CD4-positive, alpha-beta T cell (primary cell): ENCODE measurements at places on chromosomes 5 and 9. TPM values are rescaled to one million over a fixed set of nuclear protein-coding genes. Genes with fewer than 3 reads are reported as not detected.

- no peaks in the 10 kb centered on the region for H3K36me3 ChIP-seq
- peak; percentile 90 for DNase-seq
- H3K4me3 ChIP-seq, result no peak overlapping the region
These were observed 8.3 kb upstream of the TBC1D2 start for GRCh38 chr9:98263482-98264357.

- no peak overlapping the region for H3K4me3 ChIP-seq
- no peak overlapping the region for H3K27ac ChIP-seq
- DNase-seq, result no peak
- no peaks in the 10 kb centered on the region for H3K27me3 ChIP-seq
- no peaks in the 10 kb centered on the region for H3K4me1 ChIP-seq
- H3K36me3 ChIP-seq, result no peaks in the 10 kb centered on the region
These were observed 57.4 kb upstream of the JAK2 start for GRCh38 chr9:4927701-4928100.

The HARS1 gene
- 54.1 TPM for total RNA-seq

The CARD19 gene
- 38.8 TPM for total RNA-seq

GRCh38 chr5:132223861-132224260, 3.8 kb downstream of the P4HA2 start:
- no peaks in the 10 kb centered on the region for H3K36me3 ChIP-seq
- H3K4me1 ChIP-seq, result peaks cover 12% of the 10 kb centered on the region
- H3K27ac ChIP-seq, result no peak overlapping the region

The CATSPER3 gene
- total RNA-seq, result not detected

The KIAA0825 gene
- total RNA-seq, result 1.5 TPM

DNA sequence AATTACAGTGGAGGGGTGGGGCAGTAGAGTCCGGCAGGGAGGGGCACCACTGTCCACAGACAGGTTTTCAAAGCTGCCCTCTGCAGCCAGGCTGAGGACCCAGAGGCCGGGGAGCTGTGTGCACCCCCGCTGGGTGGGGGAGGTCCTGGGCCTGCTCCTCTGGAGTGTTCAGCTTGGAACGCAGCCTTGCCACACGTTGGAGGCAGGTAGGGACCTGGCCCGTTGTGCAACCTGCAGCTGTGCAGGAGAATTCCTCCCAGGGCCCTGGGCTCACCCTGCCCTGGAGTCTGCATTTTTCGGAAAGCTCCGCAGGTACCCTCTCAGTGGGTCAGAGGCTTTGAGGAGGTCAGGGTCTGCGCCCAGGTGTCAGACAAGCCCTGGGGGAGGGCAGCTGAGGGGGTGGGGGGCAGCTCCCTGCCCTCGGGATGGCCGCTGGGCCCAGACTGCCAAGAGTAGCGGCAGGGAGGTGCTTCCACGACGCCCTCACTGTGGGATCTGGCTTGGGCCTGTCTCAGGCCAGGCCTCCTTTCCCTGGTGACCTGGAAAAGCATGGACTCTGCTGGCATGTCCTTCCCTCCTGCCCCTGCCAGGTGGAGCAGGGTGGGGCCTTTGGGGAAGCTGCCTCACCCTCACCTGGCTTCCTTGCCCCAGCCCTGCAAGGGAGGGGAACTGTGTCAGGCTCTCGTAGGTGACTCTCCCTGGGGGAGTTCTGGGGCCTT, 29.5 kb downstream of the RXRA start:
- no peak overlapping the region for H3K4me3 ChIP-seq
- H3K27ac ChIP-seq, result no peak overlapping the region
- no peak for DNase-seq
- H3K27me3 ChIP-seq, result no peaks in the 10 kb centered on the region
- H3K36me3 ChIP-seq, result no peaks in the 10 kb centered on the region

- peaks cover 6% of the 10 kb centered on the region for H3K27me3 ChIP-seq
- no peak for DNase-seq
- no peaks in the 10 kb centered on the region for H3K36me3 ChIP-seq
- H3K4me3 ChIP-seq, result no peak overlapping the region
- H3K4me1 ChIP-seq, result no peaks in the 10 kb centered on the region
- H3K27ac ChIP-seq, result no peak overlapping the region
These were observed 12.0 kb downstream of the PCDHAC2 start for GRCh38 chr5:140978260-140978659.

GRCh38 chr9:89537166-89537565, 39.3 kb upstream of the SEMA4D start:
- H3K36me3 ChIP-seq, result no peaks in the 10 kb centered on the region
- peak overlapping the region; percentile 75 for H3K27ac ChIP-seq
- H3K4me3 ChIP-seq, result peak overlapping the region; percentile 22
- no peaks in the 10 kb centered on the region for H3K27me3 ChIP-seq
- DNase-seq, result no peak

- H3K27ac ChIP-seq, result no peak overlapping the region
- DNase-seq, result no peak
- H3K27me3 ChIP-seq, result no peaks in the 10 kb centered on the region
These were observed 68.7 kb downstream of the DENND1A start for GRCh38 chr9:123861086-123861755.

The CTXN3 gene
- not detected for total RNA-seq

The SLC4A9 gene
- not detected for total RNA-seq

DNA sequence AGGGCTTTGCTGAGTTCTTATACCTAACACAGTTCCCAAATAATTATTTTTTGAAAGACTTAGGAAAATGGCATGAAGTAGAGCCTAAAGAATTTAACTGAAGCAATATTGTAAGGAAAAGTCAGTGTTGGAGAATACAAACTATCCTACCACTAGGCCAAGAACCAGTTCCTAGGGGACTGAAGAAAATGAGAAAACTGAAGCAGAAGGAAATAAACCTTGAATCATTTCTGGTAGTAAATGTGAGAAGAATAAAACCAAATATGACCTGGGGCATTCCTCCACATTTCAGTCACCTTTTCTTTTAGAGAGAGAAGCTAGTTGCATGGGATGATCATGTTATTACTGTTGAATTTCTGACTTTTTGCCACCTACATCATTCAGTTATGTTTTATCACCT, 1393.9 kb upstream of the C9orf72 start:
- no peak overlapping the region for H3K4me3 ChIP-seq
- no peaks in the 10 kb centered on the region for H3K4me1 ChIP-seq
- H3K36me3 ChIP-seq, result no peaks in the 10 kb centered on the region

DNA sequence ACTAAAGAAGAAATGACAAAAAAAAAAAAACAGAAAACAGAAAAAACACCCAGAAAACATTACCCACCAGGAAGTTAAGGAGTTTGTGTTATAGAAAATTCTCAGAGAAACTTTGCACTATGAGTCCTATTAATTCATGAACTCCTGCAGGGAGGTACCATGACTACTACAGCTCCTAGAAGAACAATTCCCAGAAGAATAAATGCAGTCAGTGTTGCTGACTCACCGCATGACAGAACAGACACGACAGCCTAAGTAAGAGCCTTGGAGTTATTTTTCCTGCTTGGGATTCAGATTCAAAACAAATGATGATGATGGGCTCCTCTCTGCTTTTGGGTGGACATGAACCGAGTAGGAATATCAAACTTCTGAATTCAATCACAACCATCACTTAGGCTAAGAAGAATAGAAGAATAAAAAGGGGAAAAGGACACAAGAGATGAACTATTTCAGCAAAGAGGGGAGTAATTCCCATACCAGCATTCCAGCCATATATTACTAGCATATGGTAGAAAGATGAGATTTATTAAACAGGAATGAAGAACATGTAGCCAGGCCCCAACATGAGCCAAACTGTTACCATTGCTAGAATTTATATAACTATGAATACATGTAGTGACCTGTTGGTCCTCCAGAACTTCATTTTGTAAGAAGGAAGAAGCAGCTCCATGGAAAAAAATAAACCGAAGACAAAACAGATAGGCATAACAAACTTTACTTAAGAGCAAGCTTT, 209.6 kb upstream of the PDE4D start:
- no peaks in the 10 kb centered on the region for H3K4me1 ChIP-seq
- DNase-seq, result no peak
- H3K4me3 ChIP-seq, result no peak overlapping the region
- H3K36me3 ChIP-seq, result no peaks in the 10 kb centered on the region
- H3K27me3 ChIP-seq, result no peaks in the 10 kb centered on the region

- peaks cover 39% of the 10 kb centered on the region for H3K4me1 ChIP-seq
- H3K4me3 ChIP-seq, result no peak overlapping the region
- no peaks in the 10 kb centered on the region for H3K36me3 ChIP-seq
- no peak overlapping the region for H3K27ac ChIP-seq
- DNase-seq, result no peak
- H3K27me3 ChIP-seq, result no peaks in the 10 kb centered on the region
These were observed 17.7 kb upstream of the PHYKPL start for GRCh38 chr5:178250263-178250662.

DNA sequence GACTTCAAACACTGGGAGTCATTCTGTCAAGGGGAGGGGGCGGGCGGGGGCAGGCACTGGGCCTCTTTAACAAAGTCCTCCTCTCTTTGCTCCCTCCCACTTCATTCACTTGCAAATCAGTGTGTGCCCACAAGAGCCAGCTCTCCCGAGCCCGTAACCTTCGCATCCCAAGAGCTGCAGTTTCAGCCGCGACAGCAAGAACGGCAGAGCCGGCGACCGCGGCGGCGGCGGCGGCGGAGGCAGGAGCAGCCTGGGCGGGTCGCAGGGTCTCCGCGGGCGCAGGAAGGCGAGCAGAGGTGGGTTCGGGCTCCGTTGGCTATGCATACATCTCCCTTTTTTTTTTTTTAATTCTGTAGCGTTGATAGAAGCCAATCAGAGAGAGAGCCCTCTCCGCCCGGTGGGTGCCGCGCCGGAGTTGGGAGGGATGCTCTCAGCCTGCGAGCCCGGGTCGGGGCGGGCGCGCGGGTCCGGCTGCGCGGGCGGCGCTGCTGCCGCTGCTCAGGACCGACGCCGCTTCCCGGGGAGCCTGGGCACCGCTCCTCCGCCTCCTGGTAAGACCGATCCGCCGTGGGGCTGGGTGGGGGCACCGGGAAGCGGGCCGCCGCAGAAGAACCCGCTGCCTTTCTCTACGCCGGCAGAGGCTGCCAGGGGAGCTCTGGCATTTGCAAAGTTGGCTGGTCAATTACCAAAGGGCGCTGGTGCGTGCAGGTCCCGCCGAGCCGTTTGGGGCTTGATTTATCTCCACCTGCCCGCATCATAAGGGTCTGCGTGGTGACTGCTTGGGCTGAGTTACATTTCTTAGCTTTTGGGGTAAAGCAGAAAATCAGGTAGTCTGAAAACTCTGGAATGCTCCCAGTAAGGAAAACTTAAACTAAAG, at the start of gene CDH6:
Gene CDH6 (plus strand): TSS at position 96 of the 877 bp plus-strand sequence. CDS start 73,788 bp downstream, outside the sequence.
- no peaks in the 10 kb centered on the region for H3K36me3 ChIP-seq
- no peaks in the 10 kb centered on the region for H3K4me1 ChIP-seq
- DNase-seq, result no peak
- no peak within 1 kb of the TSS for H3K4me3 ChIP-seq
- H3K27me3 ChIP-seq, result peaks cover 20% of the 10 kb centered on the region

DNA sequence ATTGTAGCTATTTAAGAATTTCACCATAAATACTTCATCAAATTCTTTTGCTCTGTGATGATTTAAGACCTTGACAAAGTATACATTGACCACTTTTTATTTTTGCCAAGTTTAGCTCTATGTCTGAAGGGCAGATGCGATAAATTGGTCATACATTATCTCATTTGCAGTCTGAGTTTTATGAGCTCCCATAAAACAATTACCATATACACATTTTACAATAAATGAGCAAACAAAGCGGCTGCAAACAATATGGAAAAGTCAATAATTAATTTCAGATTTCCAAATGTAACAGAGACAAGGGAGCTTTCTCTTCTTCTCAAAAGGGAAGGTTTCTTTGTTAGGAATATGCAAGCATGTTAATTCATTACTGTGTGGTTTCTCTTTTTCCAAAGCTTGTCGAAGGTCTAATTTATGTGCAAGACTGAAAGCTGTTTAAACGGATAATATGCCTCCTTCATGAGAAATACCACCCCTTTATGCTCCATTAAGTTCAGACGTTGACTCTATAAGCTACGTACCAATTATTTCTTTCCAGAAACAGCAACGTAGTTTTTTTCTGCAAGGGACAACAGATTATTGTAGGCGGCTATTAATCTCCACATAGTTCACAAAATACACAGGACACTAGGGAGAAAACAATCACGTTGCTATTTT, 7.0 kb upstream of the IZUMO3 start:
- H3K27ac ChIP-seq, result no peak overlapping the region
- no peaks in the 10 kb centered on the region for H3K36me3 ChIP-seq
- no peak overlapping the region for H3K4me3 ChIP-seq
- no peak for DNase-seq
- H3K4me1 ChIP-seq, result no peaks in the 10 kb centered on the region

- peaks cover 73% of the 10 kb centered on the region for H3K36me3 ChIP-seq
- H3K27me3 ChIP-seq, result no peaks in the 10 kb centered on the region
- H3K4me1 ChIP-seq, result peaks cover 36% of the 10 kb centered on the region
- H3K4me3 ChIP-seq, result no peak overlapping the region
- DNase-seq, result no peak
These were observed 118.5 kb upstream of the CACNA1B start for GRCh38 chr9:137759117-137759516.
